Kidney tubule cell (primary cell): ENCODE measurements at places on chromosomes 2 and 18.

GRCh38 chr18:37484983-37485834 is 80.4 kb downstream of the CELF4 start:
- DNase-seq: peak; percentile 80

GRCh38 chr2:236718207-236718992 is 148.8 kb downstream of the ACKR3 start:
- DNase-seq: peak; percentile 43

DNA sequence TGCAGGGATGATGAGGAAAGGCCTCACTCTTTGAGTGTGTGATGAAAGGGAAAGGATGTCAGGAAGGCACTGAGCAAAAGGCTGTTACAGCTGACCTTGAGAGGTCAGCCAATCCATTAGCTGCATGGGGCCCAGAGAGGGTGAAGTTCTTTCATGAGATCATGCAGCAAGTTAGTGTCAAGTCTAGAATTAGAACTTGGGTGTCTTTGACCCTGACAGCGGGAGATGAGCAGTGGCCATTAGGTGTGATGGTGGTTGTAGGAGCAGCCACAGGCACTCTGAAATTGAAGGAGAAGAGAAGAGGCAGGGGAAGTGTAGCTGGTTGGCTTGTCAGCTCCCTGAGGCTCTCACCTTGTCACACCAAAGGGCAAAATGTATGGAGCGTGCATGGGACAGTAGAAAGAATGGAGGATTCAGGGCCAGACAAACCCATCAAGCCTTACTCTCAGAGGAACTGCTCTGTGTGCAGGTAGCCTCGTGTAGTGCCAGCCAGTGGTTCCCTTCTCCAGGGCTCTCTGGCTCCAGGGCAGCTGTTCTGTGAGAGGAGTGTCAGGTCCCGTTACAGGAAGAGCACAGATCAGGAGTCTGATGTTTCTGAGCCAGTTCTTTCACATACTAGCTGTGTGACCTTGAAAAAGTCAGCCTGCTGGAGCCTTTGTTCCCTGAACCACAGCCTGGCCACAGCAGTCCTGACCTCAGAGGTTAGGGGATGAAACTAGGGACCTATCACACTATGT is 35.9 kb downstream of the MAP4K4 start:
- DNase-seq: no peak

DNA sequence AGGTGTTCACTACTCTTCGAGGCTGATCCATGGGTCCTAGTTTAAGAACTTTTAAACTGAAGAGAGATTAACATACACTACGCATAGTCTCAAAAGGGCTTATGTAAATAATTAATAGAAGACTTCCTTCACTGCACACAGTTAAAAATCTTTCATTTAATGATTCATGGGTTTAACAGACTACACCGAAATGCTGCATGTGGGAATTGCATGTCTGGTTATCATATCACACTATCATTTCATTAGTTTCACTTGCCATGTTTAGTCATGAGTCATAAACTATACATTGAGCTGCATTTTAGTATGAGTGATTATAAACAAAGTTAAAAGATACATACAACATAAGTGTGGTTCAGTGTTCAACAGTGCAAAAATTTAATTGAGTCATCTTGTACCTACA is 31.2 kb downstream of the GLS start:
- peak; percentile 78 for DNase-seq

DNA sequence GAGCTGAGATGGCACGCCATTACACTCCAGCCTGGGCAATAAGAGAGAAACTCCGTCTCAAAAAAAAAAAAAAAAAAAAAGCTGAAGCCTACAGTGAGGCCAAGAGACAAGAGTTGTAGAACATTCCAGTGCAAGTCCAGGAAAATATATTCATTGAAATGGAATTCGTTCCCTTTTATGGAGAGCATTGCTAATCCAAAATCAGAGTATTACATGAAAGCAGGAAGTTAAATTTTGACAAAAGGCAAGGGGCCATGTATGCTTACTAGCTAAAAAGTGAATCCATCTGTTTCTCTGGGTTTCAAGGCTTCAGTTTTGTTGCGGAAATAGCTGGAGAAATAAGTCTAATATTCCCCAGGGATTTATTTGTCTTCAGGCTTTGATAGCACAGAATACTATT is 471.7 kb downstream of the THSD7B start:
- peak; percentile 66 for DNase-seq

DNA sequence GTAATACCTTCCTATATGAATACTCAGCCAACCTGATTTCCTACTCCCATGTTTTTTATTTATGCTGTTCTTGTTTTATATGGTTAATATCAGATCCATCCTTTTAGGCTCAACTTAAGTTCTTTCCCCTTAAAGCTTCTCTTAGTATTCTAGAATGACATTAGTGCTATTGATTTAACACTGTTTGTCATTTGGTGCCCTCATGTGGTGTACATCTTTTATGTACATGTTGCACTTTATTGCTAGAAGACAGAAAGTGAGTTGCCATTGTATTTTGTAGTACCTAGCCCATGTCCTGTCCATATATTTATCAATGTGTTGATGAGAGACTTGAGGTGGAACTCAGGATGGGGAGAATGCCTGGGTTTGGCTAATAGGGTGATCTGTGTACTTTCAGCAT is 2.5 kb downstream of the HTRA2 start:
- peak; percentile 44 for DNase-seq

GRCh38 chr2:16828044-16828827 is 162.6 kb upstream of the CYRIA start:
- no peak for DNase-seq

GRCh38 chr2:199261936-199262335 is 195.8 kb downstream of the SATB2 start:
- DNase-seq: no peak

DNA sequence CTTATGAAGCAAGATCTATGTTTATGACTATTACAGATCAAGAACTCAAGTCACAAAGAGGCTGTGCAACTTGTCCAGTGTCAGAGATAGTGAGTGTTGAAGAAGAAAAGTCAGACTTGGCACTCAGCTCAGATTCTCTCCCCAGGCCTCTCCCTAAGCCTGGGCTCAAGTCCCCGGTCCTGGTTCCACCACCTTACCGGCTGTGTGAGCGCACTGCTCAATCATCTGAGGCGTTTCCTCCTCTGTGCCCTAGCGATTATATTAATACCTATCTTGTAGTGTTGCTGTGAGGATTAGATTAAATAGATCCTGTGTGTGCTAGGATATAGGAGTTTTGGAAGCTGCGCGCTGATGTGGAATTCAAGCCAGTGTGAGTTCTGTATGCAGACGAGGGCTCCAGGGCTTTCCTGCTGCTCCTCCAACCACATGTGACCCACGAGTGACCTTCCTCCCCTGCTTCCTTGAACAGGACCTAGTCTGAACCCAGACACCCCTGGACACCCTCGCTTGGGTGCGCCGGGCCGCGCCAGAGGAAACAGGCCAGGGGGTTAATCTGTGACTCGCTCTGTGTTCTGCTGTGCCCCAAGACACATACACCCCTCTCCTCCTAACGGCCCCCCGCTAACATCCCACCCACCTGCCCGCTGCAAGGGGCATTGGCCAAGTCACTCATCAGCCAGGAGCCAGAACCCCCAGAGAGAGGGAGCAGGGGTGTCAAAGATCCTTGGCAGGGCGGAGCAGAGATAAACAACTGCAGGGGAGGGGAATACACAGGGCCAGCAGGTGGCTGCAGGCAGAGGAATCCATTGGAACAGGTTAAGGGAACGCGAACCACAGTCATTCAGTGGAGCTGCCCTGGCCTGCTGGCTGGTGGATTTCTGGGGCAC is 38.3 kb downstream of the TNS1 start:
- peak; percentile 86 for DNase-seq

GRCh38 chr2:233837694-233838229 is 16.6 kb downstream of the HJURP start:
- no peak for DNase-seq

DNA sequence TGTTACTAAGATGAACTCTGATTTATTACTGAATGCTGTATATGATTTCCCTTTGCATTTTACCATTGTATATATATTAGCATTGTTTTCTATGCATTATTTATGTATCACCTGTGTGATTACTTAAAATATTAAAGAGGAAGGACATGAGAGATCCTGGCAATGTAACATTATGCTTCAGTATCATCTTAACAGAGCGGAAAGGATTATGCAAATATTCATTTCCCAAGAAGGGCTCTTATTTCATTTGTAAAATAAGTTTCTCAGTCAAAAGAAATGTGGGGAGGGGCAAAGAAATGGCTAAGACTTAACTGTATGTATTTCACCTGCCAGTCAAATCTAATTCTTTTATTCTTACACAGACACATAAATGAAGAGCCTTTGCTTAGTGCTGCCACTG is 654.2 kb upstream of the PKDCC start:
- DNase-seq: no peak

DNA sequence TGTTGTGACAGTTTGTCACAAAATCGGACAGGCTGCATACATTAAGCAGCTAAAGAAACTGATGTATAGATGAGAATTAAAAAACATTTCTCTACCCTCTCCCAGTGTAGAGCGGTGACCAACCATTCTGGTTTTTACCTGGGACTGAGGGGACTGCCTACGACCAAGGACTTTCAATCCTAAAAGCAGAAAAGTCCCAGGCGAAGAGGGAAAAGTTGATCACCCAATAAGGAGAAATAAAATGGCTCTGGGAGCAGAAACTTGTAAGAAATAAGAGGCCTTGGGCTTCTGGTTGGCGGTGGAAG is 30.9 kb upstream of the YPEL5 start:
- no peak for DNase-seq

DNA sequence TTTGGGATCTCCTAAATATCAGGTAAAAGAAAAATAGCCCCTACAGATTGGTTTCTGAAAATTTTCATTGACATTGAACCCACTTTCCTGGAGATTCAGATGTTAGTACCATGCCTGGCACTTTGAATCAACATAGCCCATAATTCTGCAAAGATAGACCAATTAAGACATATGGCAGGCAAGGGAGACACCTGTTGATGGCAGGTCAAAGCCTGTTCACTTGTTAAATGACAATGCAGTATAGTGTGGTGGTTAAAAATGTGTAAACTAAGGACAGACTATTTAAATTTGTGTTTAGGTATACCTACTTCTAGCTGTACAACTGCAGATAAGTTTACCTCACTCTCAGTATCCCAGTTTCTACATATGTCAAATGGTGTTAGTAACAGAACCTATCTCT is 178.1 kb upstream of the MMADHC start:
- no peak for DNase-seq

DNA sequence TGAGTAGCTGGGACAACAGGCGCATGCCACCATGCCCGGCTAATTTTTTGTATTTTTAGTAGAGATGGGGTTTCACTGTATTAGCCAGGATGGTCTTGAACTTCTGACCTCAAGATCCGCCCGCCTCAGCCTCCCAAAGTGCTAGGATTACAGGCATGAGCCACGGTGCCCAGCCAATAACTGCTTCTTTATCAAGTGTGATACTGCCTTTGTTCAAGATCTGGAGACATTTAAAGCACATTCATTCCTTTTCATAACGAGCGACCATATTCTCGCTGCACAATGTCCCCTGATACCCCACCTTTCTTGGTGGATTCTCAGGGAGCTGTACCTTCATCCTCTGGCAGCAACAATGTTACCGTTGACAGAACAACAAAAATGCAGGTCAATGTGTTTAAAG is 75.4 kb downstream of the PIEZO2 start:
- DNase-seq: no peak

DNA sequence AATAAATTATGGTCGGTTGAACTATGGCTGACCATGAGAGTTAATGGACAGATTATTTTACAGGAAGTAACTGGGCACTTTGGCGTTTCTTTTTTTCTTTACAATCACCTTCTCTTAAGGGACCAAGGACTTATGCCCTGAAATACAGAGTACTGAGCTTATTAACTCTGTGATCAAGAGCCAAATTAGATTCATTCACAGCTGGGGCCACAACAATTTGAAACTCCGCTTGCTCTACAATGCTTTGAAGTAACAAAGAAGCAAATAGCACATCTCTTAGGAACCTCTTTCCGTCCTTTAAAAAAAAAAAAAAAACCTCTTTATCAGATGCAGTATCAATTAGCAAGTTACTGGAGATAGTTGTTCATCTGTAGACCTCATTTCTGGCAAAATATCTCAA is 112.0 kb downstream of the LYPD6 start:
- no peak for DNase-seq

GRCh38 chr2:47083886-47084687 is 71.0 kb downstream of the STPG4 start:
- DNase-seq: no peak

- DNase-seq: no peak
Observed at GRCh38 chr18:25042641-25043051, 309.3 kb downstream of the ZNF521 start.

GRCh38 chr18:37673671-37674070 is 108.1 kb upstream of the CELF4 start:
- no peak for DNase-seq

DNA sequence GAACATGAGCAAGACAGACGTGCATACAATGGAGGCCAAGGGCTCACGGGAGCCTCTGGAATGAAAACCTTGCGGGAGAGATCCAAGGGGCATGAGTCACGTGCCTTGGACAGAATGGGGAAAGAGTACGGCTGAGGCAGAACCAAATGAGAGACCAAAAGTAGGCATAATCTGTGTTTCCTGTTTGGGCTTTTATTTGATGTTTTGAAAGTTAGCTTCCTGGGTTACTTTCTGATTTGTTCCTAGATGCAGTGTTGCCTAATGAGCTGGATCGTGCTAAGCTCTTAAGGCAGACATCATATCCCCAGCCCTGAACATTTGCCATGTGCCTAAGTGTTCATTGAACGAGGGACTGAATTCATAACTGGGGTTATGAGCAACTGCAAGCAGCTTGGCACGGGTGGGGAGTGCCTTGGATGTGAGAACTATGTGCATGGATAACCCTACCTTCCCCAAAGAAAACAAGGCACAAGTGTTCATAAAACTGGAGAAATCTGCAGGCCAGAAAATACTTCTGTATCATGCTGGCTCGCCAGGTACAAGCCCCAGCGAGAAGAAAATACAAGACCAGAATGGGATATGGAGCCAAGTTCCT is 60.3 kb upstream of the RPL31 start:
- peak; percentile 6 for DNase-seq

- DNase-seq: no peak
Observed at GRCh38 chr2:105773568-105773967, 28.9 kb downstream of the NCK2 start.

GRCh38 chr2:225668606-225669266 is 269.2 kb downstream of the NYAP2 start:
- peak; percentile 63 for DNase-seq

DNA sequence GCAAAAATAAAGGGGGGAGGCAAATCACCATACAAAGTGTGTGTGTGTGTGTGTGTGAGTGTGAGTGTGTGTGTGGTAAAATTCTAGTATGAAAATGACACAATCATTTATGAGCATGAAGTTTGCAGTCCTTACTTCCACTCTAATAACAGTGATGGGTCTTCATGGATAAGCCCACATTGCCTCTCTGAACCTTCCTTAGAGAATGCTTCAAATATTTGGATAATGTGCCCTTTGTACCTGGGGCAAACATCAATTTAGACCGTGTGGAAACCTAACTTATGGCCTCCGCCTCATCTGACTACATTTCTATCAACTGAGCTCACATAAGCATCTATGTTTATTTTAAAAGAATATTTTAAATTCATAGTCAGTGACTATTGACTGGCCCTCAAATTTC is 3.7 kb downstream of the SCN9A start:
- DNase-seq: no peak

DNA sequence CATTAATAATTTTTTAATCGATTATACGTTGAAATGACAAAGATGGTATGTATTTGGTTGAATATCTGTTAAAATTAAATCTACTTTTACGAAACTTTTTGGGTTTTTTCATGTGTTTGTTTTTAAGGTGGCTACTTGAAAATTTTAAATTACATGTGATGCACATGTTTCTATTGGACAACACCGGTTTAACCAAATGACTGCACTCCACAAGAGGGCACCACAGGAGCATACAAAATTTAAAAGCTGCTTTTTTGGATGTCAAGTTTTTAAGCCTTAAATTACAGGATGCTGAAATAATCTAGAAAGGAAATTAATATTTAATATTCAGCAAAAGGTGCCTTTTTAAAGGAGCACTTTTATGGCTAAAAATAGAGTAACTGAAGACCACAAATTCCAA is 98.7 kb downstream of the ACVR1 start:
- DNase-seq: peak; percentile 55
